ENCODE measurements at places on chromosomes 1 and 21.

DNA sequence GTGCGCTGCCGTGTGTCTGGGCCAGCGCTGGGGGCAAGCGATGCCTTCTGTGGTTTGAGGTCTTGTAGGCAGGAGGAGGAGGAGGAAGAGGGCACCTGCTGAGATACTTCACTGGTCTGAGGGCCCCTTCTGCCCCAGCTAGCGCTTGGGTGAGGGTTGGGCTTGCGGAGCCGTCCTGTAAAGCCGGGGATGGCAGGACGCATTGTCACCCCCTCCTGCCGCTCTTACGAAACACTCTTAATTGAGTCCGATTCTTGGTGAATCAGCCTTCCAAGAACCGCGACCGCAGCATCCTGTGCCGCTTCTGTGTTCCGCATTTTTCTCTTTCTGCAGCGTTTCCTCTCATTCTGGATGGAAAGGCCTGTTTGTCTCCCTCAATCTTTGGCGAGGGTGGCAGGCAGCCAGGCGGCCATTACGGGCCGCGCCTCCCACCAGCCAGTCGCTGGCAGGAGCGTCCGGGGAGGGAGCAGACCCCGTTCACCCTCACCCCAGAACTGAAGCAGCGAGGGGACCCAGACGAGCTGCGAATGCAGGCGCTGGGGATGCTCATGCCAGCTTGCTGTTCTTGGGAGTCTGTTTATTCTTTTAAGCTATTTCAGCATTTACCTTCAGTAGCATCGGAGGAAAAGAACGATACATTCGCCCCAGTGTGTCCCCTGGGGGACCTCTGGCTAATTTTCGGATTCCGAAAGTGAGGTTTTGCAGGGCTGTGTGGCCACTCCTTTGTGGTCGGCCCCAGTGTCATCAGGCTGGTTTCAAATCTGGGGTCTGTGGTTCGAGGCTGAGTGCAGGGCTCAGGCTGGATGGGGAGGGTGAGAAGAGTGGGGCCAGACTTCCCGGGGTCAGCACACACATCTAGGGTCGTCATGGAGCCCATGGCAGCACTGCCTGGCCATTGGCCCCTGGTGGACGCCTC lies 62.7 kb downstream of the SKI start:
- DNase-seq = peak; percentile 98

- no peak for DNase-seq
Observed at GRCh38 chr1:100976936-100977335, 48.6 kb downstream of the DPH5 start.

DNA sequence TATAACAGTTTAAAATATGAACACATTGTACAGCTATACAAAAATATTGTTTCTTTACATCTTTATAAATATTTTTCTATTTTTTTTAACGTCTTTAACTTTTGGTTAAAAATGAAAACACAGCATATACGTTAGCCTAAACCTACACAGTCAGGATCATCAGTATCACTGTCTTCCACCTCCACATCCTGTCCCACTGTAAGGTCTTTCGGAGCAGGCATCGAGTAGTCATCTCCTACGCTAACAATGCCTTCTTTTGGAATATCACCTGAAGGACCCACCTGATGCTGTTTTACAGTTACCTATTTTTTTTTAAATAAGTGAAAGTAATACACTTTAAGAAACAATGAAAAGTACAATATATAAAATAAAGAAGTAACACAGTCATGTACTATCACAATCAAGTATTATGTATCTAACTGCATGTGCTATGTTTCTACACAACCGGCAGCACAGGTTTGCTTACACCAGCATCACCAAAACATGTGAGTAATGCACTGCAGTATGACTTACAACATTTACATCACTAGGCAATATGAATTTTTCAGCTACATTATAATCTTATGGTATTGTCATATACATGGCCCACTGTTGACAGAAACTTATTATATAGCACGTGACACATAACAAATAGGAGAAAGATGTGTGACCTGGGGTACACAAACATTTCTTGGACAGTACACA lies 254.4 kb downstream of the AKT3 start:
- DNase-seq = peak; percentile 29

DNA sequence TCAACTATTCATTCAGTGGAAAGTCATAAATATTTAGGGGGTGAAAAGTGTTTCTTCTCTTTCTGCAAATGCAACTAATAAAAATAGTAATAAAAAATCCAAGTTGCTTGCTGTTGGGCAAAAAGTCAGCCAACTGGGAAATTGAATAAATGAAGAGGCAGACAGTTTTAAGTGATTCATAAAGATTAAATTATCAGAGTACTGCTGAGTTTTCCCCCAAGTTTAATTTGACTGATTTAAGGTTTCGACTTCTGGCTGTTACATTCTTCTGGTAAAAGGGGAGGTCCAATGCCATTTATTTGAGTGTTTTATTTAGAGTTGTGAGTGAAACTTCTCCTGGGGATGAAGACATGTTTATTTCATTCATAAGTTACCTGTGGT lies 125.5 kb downstream of the NTPCR start:
- DNase-seq = no peak

- no peak for DNase-seq
Observed at GRCh38 chr1:7611421-7612010, 159.6 kb upstream of the VAMP3 start.

Data from fibroblast of the aortic adventitia (primary cell).